Putamen (tissue), 1 donor: ENCODE measurements at places on chromosomes 6 and 20.

DNA sequence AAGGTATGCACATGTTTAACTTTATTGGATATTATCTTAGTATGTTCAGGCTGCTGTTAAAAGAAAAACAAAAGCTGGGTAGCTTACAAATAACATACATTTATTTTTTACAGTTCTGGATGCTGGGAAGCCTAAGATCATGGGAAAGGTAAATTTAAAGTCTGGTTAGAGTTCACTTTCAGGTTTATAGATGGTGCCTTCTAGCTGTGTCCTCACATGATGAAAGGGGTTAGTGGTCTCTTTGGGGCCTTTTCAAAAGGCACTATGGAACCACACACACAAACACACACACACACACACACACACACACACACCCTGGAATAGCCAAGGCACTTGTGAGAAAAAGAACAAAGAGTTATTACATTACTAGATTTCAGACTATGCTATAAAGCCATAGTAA, 805.8 kb upstream of the GJE1 start:
- no peak for DNase-seq

GRCh38 chr6:143050509-143050908, 10.2 kb upstream of the AIG1 start:
- DNase-seq, result no peak

DNA sequence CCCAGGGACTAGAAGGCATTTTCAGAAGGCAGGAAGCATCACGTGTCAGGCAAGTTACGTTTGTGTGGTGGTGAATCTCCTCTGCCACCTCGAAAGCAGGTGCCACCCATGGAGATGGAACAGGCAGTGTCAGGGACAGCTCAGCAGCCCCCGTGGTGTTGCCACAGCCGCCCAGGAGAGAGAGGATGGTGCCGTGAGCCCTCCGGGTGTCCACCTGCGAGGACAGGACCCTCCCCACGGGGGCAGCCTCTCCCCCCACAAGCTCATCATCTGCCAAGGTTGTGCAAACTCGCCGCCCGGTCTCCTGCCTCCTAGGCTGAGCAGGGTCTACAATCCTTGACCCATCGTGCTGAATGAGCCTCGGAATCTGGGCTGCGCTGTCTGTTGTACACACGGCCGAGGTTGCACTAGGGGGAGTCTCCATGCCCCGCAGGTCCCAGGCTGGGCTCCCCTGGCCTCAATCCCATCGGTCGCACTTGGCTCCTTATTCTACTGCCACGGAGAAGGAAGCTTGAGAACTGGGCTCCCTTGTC, 40.1 kb downstream of the DACT2 start:
- no peak for DNase-seq

DNA sequence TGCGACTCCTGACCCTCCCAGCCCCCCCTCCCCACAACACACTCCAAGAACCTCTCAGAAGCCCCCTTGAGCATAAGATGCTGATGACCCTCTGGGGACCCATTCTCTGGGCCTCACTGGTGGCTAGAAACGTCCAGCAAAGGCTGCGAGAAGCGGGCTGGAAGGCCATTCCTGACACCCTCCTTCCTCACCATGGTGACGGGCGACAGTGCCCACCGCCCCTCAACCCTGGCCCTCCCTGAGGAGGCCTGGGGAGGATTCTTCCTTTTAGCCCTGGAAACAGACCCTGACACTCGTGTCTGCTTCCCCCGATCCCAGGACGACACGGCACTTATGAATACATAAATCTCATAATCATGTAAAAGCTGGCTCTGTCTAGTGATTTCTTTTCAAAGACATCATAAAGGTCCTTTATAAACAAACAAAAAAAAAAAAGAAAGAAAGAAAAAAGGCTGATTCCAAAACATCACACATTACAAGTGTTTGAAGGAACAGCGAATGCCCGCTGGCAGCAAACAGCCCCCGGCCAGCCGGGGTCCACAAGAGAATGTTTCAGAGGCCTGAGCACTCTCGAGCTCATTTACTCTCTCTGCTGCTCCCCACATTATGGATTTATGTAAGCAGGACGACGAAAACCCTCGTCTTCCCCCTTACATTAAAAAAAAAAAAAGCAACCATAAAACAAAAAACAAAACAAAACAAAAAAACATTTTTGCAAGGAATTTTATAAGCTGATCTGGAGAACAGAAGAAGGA, 40.7 kb downstream of the PREX1 start:
- no peak for DNase-seq

- no peak for DNase-seq
Observed at GRCh38 chr6:73341335-73341734, 12.7 kb downstream of the DPPA5 start.

GRCh38 chr6:121351916-121352315, 17.6 kb upstream of the TBC1D32 start:
- no peak for DNase-seq

- DNase-seq, result peak; percentile 76
Observed at GRCh38 chr20:45059022-45059728, 41.8 kb downstream of the KCNS1 start.

DNA sequence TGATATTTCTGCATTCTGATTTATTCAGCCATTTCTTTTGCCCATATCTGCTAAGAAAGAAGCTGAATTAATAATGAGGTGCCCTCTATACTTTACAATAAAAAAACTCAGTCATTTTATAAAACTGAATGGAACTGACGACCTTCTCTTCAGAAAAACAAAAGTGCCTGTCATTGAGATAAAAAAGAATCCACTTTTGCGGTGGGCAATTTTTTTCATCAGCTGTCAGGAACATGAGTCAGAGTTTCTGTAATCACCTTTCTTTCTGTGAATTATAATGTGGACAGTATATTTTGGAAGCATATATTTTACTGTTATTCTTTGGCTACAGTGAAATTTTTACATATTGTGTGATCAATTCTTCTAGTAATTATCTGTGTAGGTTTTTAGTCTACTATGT, 33.4 kb downstream of the IL20RA start:
- no peak for DNase-seq

DNA sequence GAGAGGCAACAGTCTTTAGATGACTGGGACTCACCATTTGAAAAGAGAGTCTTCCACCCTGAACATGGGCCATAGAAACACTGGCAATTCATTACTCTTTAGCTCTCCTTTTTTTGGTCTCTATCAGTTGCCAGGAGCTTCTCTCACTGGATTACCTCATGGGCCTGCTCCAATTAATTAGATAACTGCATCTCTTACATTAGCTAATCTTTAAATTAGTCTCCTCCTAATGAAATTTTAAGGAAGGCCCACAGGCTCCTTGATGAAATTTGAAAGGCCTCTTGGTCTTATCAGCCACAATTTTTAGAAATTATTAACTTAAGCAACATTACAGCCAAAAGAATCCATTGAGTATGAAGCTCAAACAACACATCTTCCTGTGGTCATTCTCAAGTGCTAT, 184.4 kb downstream of the UNC5CL start:
- DNase-seq, result no peak

- no peak for DNase-seq
Observed at GRCh38 chr6:125539892-125540291, 209.5 kb upstream of the HEY2 start.

- no peak for DNase-seq
Observed at GRCh38 chr6:41780551-41781365, at the start of gene PRICKLE4. Gene PRICKLE4 (plus strand): TSS chr6:41780782. CDS start chr6:41783474, 2,692 bp downstream.

DNA sequence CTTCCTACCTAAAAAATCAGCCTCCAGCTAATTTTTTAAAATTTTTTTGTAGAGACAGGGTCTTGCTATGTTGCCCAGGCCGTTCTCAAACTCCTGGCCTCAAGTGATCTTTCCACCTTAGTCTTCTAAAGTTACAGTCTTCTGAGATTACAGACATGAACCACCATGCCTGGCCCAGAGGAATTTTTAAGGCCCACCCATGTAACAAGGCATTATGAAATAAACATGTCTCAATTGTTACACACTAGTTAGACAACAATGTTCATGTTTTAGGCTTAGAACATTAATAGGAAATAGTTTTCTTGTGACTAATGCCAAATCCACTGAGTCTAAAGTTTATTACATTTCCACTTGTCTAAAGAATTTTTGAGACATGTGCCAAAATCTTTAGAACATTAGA, 221.2 kb downstream of the LAMA2 start:
- no peak for DNase-seq

DNA sequence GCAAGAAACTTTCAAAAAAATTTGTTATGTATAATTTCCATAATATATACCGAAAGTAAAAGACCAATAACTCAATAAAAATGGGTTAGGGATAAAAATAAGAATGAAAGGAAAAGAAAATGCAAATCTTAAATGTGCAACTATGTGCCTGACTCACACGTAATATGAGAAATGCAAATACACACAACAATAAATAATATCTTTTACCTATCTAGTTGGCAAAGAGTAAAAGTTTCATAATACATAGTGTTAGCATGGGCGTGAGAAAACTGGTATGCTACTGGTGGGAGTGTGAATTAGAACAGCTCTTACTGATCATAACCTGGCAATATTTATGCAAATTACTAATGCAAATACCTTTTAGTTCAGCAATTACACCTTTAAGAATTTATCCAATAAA, 438.5 kb upstream of the CITED2 start:
- DNase-seq, result no peak

GRCh38 chr20:428658-429200, 20.6 kb downstream of the RBCK1 start:
- no peak for DNase-seq

GRCh38 chr6:168196881-168197635, 118.0 kb upstream of the FRMD1 start:
- no peak for DNase-seq

- DNase-seq, result no peak
Observed at GRCh38 chr6:13375360-13375878, 47.1 kb upstream of the TBC1D7 start.

DNA sequence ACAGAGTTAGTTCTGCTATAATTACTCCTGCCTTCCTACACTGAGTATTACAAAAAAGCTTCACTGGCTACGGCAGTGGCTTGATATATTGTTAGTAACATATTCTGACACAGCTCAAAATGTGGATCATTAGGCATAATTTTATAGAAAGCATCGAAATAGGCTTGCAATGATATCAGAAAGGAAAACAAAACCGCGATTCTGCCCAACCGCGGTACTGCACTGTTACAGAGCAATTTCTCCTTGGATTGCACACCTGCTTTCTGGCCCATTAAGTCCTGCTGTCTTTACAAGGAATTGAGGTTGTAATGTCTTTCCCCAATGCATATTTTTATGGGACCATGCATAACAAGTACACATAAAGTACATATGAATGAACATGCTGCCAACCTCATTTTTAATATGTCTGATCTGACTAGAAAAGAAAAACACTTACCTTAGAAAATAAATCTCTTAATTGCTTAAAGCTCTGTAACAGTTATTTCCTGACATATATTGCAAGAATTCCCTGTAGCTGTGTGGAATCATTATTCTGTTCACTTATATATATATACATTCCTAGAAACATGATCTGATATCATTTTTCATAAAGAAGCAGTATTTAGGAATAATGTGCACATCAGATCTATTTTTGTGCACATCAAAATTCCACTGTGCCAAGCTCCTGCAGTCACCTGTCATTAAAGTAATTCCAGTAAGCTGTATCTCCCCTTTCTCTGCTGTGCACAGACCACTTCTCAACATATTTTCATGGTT, 763.9 kb downstream of the HACE1 start:
- DNase-seq, result peak; percentile 9

DNA sequence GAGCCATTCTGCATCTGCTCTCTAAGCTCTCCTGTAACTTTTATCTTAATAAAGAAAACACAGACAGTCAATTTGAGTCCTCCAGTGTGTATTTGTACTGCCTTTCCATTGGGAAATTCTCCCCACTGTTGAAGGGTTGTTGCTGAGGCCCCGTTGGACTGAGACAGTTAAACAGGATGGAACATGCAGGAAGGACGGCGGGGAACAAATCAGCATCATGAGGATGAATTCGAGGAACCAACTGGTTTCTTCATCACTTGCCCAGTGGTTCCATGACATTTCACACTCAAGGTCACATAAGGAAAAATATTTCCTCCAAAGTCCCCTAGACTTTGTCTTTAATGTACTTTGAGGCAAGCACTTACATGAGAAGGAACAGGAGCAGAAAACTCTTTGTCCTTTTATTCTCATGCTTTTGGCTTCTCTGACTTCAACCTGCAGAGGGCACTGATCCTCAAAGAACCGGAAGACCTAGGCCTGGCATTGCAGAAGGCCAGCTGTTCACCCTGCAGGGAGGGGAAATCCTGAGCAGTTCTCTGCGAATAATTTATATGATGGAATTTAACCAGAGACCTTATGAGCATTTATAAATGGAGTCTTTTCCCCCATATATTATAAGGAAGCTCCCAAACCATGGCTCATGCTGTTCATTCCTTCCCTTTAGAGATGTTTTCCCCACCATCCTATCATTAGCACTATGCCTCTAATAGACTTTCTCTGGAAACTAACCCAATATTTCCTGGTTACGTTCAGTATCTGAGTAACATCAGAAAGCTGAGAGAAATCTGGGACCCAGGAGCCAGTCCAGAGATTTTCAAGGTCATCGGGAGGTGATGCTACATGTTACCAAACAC, 55.2 kb upstream of the ADGRF1 start:
- DNase-seq, result peak; percentile 77

- DNase-seq, result no peak
Observed at GRCh38 chr6:81638366-81638765, 114.1 kb downstream of the TENT5A start.

GRCh38 chr6:126890055-126890454, 228.4 kb upstream of the RSPO3 start:
- DNase-seq, result no peak

DNA sequence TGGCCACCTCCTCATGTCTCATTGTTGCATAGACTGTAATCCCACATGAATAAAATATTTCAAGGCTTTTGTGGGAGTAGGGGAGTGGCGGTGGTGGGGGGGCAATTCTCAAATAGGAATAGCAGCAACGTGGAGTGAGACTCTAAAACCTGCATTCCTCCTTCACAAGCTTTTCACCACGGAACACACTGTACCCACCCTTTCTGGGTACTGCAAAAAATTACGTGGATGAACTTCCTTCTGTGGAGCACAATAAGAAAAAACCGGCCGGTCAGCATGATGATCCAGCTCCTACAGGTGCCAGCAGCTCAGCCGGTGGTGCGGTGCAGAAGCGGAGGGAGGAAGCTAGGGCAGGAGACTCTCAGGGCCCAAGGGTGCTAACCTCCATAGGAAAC, 930 bp upstream of the RRAGD start:
- DNase-seq, result no peak

GRCh38 chr6:37930288-37930971, 110.9 kb downstream of the ZFAND3 start:
- DNase-seq, result no peak

DNA sequence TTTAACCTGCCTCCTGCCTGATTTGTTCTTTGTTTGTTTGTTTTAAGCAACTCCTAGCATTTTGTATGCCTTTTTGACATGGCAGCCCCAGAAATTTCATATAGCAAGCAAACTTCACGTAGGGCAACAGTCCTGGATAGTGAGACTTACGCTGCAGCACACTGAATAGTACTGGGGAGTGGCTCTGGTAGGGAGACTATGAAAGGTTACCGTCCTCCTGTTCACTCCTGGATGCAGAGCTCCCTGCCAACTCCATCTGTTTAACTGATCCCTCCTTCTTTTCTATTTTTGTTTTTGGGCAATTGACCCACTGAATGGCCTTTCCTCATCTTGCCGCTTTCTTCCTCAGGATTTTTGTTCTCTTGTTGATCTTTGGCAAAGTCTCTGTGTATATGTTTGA, 44.5 kb upstream of the BMP6 start:
- DNase-seq, result no peak
